ENCODE measurements at places on chromosomes 13 and 19. TPM values are rescaled to one million over a fixed set of nuclear protein-coding genes. Genes with fewer than 3 reads are reported as not detected.

DNAAF3 gene
- total RNA-seq: not detected

SLC1A6 gene
- total RNA-seq: not detected

DHDH gene
- total RNA-seq: not detected

MATK gene
- 6.1 TPM for total RNA-seq

ZNF225 gene
- total RNA-seq: 5.1 TPM

- no peak for DNase-seq
Observed at GRCh38 chr13:113023694-113024430, 54.8 kb downstream of the MCF2L start.

- DNase-seq: no peak
Observed at GRCh38 chr13:46544811-46545210, 8.2 kb upstream of the LRCH1 start.

- no peak for DNase-seq
Observed at GRCh38 chr13:25372284-25373081, 709 bp downstream of the ATP8A2 start.

Data from transverse colon (tissue), 4 donors.